ENCODE measurements at places on chromosomes 1 and 21.

GRCh38 chr1:37839676-37840075 is 19.7 kb downstream of the MTF1 start:
- no peak for DNase-seq

DNA sequence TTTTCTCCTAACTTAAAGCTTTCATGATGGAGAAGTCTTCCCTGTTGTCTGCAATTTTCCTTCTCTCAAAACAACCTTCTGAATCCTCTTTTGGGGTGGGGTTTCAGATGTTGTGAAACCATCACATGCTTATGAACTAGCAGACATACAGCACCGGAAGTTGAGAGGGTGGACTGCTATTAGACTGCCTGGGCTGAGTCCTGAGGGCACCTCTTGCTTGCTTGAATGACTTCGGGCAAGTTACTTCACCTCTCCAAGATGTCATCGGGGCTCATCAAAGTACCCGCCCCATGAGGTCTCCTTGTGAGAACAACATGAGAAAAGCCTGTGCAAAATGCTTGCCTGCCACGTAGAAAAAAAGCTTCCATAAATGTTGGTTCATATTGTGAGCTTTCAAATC is 89.6 kb downstream of the CCDC185 start:
- no peak for DNase-seq

GRCh38 chr1:109201123-109201703 is 12.5 kb upstream of the SARS1 start:
- DNase-seq = no peak

DNA sequence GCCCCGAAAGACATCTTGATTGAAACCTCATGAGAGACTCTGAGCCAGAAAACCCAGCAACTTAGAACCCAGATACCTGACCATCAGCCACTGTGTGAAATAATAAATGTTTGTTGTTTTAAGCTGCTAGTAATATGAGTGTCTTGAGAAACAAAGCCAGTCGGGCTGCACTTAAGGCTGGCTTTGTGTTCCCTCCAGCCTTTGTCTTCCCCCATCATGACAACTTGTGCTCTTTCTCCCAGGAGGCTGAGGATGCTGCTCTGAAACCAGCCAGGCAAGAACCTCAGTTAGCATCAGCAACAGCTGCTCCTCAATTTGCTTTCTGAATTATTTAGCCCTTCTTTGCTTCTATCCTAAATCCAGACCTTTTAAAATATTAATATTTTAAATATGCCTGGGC is 78.2 kb downstream of the SLC16A1 start:
- DNase-seq = no peak

- no peak for DNase-seq
Observed at GRCh38 chr1:198520524-198521254, 19.8 kb downstream of the ATP6V1G3 start.

GRCh38 chr1:213385806-213386324 is 334.8 kb downstream of the RPS6KC1 start:
- no peak for DNase-seq

DNA sequence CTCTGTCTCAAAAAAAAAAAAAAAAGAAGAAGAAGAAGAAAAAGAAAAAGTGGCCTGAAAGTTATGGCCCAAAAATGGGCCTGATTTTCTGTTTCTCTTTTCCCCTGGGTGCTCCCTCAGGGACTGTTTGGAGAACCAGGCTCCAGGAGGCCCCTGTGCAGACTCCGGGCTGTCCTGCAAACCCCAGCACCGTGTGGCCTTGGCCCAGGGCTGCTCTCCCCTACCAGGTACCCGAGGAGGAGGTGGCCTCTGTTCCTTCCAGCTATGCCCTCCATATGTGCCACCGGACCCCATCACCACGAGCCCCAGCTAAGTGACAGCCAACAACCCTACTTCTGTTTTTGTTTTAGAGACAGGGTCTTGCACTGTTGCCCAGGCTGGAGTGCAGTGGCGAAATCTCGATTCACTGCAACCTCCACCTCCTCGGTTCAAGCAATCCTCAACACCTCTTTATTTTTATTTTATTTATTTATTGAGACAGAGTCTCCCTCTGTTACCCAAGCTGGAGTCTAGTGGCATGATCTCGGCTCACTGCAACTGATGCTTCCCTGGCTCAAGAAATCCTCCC is 7.5 kb upstream of the FAAP20 start:
- DNase-seq = no peak

DNA sequence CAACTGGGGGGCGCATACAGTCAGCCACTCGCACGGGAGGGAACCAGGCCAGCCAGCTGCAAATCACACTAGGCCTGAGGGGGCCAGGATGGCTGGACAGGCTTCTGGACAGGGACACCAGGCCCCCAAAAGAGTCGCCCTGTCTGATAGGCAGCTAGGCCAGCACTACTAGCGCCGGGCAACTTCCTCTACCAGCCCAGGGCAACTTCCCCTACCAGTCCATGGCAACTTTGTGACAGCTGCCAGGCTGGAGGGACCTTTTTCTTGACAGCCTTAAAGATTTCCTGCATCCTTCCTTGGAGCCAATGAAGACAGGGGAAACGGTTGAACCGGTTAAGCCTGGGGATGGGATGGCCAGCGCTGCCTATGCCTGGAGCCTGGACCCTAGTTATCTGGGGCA is 5.1 kb downstream of the IFFO2 start:
- DNase-seq = no peak

- no peak for DNase-seq
Observed at GRCh38 chr1:17561561-17561985, 22.1 kb downstream of the ARHGEF10L start.

- peak; percentile 36 for DNase-seq
Observed at GRCh38 chr1:174158767-174159251, 511 bp upstream of the RABGAP1L start.

DNA sequence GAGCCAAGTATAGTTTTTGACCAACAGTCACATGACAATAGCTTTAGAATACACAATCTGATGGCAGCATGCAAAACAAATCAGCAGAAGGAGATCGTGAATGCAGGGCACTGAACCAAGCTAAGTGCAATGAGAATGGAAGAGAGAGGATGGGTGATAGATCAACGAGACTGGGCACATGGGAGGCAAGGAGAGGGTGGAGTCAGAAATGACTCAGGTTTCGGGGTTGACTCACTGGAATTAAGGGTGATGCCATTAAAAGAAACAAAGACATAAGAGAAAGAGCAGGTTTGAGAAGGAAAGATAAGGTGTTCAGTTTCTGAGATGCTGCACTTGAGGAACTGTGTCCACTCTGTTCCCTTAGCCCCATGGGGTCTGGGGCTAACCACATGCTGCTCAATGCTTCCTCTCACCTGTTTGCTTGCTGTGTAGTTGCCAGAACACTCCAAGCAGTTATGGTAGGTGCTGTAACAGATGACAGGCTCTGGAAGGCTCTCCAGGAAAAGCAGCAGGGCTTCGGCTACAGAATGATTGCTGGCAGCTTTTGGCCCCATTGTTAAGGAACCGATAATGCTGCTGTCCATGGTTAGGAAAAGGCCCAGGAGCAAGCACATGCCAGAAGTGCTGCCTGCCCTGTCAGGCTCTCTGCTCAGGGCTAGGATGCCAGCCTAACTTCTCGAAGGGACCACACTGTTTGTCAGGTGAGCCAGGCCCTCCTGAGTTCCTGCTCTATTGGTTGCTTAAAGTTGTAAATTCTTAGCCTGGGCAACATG is 6.1 kb upstream of the MTF1 start:
- DNase-seq = no peak

- no peak for DNase-seq
Observed at GRCh38 chr1:98849969-98850636, 154.6 kb downstream of the PLPPR5 start.

DNA sequence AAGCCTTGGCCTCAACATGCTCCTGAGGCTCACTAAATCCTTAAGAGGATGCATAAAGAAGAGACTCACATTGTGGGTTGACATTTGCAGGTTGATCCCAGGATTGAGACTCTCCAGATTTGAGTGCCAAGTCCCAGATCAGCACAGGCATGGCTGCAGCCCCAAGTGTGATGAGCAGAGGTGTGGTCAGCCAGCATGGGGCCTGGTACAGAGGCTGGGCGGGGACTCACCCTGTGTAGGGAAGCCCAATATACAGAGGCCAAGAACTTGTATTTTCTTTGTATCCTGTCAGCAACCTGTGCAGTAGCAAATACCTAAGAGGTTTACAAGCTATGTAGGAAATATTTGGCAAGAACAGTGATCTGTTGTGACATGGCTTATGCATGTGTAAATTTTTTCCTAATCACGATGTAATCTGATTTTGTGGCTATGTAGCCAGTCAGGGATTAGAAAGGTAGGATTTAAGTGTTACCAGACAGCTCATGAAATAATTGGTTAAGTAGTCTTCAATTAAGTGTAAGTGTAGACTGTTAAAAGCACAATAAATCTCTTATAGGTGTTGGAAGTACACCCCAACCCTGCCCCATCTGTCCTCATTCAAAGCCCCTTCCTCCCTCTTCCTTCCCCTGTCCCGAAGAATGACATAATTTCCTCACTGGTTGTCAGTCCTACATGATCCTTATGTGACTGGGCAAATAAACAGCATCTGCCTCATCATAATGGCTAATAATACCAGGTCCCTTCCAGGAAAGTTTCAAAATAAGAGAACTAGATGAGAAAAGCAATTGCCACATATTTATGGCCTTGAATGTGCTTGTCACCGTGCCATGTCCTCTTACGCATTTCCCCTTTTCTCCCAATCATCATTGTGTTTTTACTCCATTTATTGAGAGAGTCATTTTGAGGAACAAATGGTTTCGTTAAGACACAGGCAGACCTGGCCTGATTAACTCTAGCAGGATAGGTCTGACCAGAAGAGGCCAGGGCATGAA is 120.9 kb downstream of the HLX start:
- DNase-seq = no peak

DNA sequence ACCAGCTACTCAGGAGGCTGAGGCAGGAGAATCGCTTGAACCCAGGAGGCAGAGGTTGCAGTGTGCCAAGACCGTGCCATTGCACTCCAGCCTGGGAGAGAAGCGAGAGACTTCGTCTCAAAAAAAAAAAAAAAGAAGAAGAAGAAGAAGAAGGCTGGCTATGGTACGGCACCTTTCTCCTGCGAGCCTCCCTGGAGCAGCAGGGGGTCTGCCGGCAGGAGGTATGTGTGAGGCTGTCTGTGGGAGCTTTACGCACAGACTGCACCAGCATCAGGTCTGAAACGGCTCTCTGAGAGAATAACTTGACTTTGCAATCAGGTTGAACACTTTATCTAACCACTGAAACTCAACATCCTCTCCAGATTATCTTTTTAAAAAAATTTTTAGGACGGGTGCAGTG is 44.9 kb downstream of the CLSTN1 start:
- DNase-seq = no peak

DNA sequence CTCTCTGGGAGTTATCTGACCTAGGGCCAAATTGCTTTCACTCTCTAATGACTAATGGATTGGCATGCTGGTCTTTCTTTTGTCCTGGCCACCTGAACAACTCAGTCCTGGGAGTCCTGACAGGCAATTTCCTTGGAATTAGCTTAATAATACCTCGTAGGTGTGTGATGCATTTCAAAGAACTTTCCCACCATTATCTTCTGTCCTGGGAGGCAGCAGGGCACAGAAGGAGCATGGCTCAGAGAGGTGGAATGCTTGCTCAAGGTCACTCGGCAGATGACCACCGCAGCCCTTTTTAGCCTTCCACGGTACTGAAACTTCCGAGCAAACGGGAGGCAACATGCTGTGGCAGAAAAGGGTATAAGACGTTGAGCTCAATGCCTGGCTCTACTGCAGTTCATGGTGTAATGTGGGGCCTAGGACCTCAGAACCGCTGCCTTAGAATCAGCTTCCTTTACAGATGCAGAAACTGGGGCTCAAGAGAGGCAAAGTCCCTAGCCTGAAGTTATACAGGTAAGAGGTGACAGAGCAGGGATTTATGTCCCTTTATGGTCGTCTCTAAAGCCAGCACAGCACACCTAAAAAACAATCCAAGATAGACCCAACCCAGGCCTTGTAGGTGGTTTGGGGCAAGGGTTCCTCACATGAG is 3.2 kb downstream of the ID3 start:
- DNase-seq = no peak

GRCh38 chr1:99776120-99776519 is 9.7 kb upstream of the FRRS1 start:
- no peak for DNase-seq

DNA sequence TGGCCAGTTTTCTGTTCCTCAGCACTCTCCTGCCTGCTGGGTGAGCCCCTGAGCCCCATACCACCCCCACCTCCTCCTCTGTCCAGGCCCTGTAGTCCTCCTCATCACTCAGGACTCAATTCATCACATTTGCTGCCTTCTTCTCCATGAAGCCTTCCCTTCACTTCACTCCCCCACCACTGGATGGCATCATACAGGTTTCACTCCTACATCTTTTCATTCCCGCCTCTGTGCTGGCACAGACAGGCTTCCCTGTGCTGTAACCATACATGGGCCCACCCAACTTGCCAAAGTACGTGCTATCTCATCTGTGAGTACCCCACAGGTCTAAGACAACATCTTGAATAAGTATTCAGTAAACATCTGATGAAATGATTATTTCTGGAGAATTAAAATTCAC is 56.9 kb downstream of the SLC45A1 start:
- no peak for DNase-seq

- DNase-seq = no peak
Observed at GRCh38 chr1:66315671-66316070, 218.3 kb upstream of the SGIP1 start.

DNA sequence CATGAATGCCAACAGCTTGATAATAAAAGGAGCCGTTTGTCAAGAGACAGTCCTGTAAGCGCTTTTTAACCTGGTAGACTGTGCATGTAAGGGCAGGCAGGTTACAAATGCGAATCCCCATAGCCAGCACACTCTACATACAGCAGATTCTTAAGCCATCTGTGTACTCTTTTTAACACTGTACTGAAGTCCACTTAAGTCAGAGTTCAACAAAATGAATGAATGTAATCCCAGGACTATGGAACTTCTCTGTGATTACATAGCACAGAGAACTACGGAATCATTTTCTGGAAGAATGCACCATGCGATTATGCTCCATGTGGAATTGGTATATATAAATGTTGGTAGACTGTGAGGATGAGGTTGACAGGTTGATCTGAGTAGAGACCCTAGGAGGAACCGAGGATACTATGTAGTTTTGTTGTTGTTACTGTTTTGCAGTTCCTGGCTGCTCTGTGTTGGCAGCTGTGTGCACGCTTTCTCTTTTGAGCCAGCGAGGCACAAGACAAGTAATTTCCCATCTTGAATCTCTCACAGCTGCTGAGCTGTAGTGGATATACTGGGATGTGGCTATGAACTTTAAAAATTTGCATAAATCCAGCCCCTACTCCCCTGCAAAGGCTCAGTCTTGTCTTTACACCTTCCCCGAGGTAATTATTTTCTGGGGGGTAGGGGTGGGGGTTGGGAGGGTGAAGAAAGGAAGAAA is 21.9 kb downstream of the LRRC8D start:
- no peak for DNase-seq

- no peak for DNase-seq
Observed at GRCh38 chr1:169108863-169109560, 2.5 kb downstream of the ATP1B1 start.

DNA sequence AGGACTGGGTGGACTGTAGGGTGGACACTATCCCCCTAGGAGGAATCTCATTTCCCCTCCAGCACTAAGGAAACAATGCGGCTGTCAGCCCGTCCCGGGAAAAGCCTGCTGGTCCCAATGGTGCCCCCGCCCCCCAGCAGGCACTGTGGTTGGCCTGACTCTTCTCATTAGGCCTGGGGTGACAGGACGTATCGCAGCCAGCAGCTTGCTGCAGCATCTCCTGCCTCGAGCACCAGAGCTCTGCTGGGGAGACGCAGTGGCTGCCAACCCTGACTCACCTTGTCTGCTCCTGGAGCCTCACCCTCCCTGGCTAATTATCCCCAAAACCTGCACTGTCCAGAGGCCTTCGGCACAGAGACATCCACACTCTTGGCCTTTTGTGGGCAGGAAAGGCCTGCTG is 115.1 kb upstream of the GJB5 start:
- no peak for DNase-seq
